Mucosa of gallbladder (tissue), 1 donor: ENCODE measurements at places on chromosomes 5 and 9. TPM values are rescaled to one million over a fixed set of nuclear protein-coding genes. Genes with fewer than 3 reads are reported as not detected.

GRCh38 chr9:4108754-4109465 lies 191.0 kb downstream of the GLIS3 start:
- DNase-seq = no peak

- peak; percentile 48 for DNase-seq
These were observed 49.8 kb downstream of the RASEF start for GRCh38 chr9:83012922-83013838.

DNA sequence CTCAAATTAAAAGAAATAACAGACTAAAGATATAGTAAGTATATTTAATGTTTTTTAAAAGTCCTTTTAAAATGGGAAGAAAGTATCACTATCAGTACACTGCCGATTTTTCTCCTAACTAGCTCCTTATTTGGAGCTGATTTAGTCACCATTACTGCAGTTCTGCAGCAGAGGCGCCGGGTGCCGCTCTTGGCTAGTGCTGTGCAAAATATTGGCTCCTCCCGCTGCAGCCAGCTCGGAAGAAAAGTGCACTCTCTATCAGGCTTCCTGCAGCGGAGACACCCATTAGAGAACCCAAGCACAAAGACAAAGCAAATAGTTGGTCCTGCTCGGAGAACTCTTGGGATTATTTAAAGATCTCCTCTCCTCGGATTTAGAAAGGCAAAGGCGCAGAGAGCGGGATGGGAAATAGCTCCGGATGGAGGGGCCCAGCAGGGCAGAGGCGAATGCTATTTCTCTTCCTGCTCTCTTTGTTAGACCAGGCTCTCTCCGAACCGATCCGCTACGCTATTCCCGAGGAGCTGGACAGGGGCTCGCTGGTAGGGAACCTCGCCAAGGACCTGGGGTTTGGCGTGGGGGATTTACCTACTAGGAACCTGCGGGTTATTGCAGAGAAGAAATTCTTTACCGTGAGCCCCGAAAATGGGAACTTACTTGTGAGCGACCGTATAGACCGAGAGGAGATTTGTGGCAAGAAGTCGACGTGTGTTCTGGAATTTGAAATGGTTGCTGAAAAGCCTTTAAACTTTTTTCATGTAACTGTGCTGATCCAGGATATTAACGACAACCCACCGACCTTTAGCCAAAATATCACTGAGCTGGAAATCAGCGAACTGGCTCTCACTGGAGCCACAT lies at the start of gene PCDHGB3:
Gene PCDHGB3 (plus strand): TSS at position 249 of the 855 bp plus-strand sequence. CDS start 153 bp downstream, at position 402.
- DNase-seq = no peak

DNA sequence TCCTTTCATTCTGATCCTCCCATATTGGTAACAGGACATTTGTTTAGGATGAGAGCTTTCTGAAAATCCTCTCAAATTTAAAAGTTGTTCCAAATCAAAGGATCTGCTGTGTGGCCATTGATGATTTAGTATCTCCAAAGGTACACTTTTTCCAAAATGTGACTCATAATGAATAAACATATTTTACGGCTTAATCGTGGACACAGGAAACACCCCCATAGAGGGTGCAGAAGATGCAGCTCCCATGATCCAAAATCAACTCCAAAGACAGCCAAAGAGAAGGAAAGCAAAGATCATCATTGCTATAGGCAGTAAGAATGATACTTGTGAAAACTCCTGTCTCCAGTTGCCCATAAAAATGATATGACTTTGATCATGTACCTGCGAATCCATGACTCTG lies 239.7 kb downstream of the PIK3R1 start:
- no peak for DNase-seq

GRCh38 chr5:134595458-134595838 lies 37.2 kb downstream of the SAR1B start:
- DNase-seq = no peak

- DNase-seq = no peak
These were observed 266.9 kb downstream of the COX7C start for GRCh38 chr5:86884608-86885007.

GRCh38 chr5:1918488-1919208 lies 35.9 kb upstream of the IRX4 start:
- no peak for DNase-seq

- DNase-seq = no peak
These were observed 105.7 kb upstream of the MAMDC2 start for GRCh38 chr9:69937833-69938535.

DNA sequence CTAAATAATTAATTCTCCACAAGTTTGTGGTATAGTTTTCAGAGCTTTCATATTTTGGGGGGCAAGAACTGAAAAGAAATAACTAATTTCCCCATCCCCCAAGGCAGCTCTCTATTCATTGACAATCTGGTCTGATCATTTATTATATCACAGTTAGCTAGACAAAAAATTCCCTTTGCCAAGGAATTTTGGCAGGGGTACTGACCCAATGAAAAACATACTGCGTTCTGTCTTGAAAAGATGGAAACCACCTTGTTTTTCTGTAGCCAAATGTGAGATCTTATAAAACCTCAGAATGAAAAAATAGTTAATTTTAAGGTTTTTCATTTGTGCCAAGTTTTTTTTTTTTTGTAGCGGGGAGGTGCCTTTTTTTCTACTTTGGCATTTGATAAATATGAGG lies 1008.9 kb downstream of the EFNA5 start:
- DNase-seq = no peak

DNA sequence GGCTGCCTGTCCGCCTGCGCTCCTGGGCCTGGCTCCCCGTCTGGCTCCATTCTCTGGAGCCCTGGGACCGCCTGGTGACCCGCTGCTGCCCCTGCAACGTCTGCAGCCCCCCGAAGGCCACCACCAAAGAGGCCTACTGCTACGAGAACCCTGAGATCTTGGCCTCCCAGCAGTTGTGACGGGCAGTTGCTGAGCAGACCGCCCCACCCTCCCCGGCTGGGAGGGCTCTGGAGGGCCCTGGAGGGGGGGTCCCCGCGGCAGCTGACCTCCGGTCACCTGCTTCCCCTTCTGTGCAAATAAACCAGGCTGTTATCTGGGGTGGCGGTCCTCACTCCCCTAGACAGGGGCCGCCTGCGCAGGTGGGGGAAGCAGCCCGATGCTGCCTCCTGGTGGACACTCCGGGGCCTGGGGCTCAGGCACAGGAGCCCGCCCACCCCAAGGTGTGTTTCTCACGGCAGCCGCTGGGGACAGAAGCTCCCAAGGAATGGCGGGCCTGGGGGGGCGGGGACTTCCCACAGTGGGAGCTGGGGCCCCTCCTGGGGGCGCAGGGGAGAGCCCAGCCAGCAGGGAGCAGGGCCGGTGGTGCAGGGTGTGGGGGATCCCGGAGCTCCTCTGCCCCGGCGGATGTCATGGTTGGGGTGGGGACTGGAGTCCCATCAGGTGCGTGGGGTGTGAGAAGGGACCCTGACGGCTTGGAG lies 4.7 kb upstream of the TUBB4B start:
- peak; percentile 85 for DNase-seq

TIGD6 gene
- total RNA-seq = 6.5 TPM

TMEM252 gene
- not detected for total RNA-seq

MTRR gene
- 42.9 TPM for total RNA-seq

BTNL9 gene
- 11.5 TPM for total RNA-seq
